CD4-positive, alpha-beta memory T cell (primary cell): ENCODE measurements at places on chromosomes 16 and 17.

DNA sequence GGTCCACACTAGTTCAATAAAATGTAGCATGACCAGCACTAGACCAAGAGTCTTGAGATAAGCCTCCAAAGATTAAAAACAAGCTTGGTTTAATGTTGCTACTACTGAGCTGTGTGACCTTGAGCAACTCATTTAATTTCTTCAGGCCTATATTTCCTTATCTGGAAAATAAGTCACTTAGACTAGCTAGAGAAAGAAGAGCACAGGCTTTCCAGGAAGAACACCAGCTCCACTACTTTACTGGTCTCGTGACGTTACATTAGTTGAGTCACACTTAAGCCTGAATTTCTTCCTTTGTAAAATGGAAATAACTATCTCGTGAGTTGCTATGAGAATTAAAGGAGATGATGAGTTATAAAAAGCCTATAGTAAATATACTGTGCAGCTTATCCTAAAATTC, 5.4 kb downstream of the HELZ start:
- no peak for DNase-seq

DNA sequence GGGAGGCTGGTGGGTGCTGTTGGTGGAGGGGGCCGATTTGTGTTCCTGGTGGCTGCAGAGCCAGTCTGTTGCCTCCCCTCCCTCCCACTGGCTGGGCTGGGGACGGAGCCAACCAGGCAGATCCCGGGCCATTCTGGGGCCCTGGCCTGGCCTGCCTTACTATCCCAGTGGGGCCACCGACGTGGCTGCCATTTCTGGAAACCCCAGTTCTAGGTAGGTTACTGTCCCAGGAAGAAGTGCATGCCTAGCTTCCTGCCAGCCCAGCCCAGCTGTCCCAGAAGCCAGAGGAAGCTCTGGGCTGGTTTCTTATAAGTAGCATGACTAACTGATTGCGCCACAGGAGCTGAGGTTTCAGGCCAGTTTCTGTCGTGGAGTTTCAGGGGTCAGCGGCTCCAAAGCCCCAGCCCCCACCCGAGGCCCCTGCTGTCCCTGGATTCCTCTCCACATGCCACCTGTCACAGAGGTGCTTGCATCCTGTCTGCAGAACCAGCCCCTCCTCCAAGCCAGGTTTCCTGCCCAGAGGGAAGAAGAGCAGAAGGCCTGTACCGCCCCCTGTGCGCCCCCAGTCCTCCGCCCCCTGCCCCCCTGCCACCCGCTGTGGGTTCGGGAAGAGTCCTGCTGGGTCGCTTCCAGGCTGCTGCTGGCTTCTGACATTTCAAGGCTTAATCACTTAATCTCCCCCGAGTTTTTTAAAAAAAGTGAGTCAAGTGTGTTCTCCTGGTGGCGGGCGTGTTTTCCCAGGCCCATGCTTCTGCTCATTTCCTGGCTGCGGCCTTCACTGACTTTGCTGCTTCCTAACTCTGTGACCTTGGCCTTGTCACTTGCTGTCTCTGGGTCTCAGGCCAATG, 13.2 kb downstream of the IL4R start:
- no peak for DNase-seq

DNA sequence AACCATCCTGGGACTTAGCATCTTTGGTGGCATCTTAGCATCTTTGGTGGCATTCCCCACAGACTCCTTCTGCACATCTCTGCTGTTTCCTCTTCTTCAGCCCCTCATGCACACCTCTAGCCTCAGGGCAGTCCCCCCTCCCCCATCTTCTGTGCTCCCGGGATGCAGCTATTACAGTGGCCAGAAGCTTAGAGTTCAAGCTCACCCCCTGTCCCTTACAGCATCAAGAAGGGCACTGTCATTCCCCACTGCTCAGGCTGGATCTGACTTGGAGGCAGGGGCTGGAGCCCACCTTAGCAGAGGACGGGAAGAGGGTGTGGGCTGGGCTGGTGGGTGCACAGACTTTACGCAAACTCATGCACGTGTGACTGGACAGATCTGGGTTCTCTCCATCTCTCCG, 650 bp downstream of the EPN3 start:
- no peak for DNase-seq

GRCh38 chr17:50947782-50948543, 81.8 kb upstream of the TOB1 start:
- DNase-seq, result no peak

GRCh38 chr17:82305727-82306300, 11.6 kb downstream of the CD7 start:
- no peak for DNase-seq

GRCh38 chr17:41785859-41786226, 668 bp downstream of the JUP start:
- no peak for DNase-seq

GRCh38 chr16:46620266-46621005, 743 bp downstream of the SHCBP1 start:
- DNase-seq, result no peak

- DNase-seq, result no peak
Observed at GRCh38 chr16:85429776-85430522, 183.2 kb upstream of the GSE1 start.

GRCh38 chr16:89194340-89195311, 5.7 kb downstream of the SLC22A31 start:
- DNase-seq, result no peak

DNA sequence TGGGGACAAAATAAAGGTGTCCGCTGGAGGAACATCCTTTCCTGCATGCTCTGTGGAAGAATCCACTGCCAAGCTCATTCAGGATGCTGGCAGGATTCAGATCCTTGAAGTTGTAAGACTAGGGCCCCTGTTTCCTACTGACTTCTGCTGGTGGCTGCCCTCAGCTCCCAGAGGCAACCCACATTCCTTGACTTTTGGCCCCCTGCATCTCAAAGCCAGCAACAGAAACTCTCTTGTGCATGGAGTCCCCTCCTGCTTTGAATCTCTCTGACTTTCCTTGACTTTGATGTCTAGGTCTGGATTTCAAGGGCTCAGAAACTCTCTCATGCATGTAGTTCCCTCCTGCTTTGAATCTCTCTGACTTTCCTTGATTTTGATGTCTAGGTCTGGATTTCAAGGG, 461.5 kb downstream of the WWOX start:
- no peak for DNase-seq

- DNase-seq, result no peak
Observed at GRCh38 chr17:80890196-80890920, 101.3 kb upstream of the CHMP6 start.

DNA sequence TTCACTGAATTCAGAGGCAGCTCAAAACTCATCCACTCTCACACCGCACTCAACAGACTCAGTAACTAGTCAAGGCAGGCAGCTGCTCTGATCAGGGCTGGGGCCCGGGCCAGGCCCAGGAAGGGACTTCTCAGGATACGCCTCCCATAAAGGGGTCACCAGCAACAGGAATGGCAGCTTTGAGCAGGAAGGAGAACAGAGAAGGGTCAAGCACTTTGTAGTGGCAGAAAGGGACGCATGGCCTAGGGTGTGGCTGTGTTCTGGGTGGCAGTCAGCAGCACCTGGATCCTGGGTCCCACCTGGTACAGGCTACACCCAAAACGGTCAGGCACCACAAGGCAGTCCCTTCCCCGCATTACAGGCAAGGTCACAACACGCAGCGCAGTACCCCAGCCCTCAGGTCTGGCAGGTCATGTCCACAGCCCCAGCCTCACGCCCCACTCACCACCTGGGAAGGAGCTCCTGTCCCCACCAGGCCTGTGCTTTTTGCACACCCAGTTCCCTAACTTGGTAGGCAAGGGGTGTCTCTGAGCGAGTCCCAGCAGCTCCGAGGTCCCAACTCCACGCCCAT, 99.7 kb downstream of the ZNF778 start:
- DNase-seq, result no peak
